ENCODE measurements at places on chromosomes 5 and 9. TPM values are rescaled to one million over a fixed set of nuclear protein-coding genes. Genes with fewer than 3 reads are reported as not detected.

- peak; percentile 88 for DNase-seq
Measured at GRCh38 chr5:133475986-133476385, 136.4 kb downstream of the FSTL4 start.

DNA sequence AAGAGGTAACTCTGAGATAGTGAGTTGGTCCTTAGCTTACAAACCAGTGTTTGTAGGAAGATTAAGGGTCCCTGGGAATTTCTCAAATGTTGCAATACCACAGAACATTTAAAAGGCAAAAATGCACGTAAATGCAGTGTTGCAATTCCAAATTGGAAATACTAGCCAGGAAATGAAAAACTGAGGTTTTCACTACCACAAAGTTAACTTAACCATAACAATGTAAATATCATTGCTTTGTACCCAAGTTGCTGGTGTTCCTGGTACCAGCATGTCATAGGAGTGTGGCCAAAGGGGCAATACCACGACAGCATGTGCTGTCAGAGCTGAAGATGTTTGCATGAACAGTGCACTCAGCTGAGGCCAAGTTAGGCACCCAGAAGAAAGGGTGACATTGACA, 382.9 kb downstream of the GLIS3 start:
- no peak for DNase-seq

GRCh38 chr5:122311497-122311960, 508 bp upstream of the SNCAIP start:
- no peak for DNase-seq

ALAD gene
- total RNA-seq = 12.0 TPM

DNA sequence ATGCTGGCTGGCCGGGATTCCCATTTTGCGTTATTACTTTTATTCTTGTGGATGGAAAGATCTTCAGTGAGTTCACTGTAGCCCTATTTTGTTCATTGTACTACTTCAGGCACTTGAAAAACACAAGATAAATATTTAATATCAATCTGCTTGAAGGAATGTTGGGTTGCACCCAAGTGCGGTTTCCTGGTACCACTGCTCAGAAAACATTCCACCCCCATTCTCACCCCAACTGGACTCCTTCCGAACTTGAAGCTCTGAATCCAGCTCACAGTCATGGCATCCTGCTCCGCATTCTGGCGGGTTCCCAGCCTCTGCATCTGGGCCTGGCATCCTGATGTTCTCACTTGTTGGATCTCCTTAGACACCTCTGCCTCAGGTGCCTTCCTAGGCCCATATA, 103.2 kb downstream of the CFAP90 start:
- DNase-seq = no peak
